Activated CD8-positive, alpha-beta memory T cell treated with anti-CD3 and anti-CD28 coated beads for 24 hours (primary cell): ENCODE measurements at places on chromosomes 1 and 21.

GRCh38 chr1:151939779-151940178, 30.5 kb upstream of the THEM4 start:
- DNase-seq, result no peak

- DNase-seq, result peak; percentile 82
These were observed 8.7 kb upstream of the COL6A1 start for GRCh38 chr21:45972716-45973474.

DNA sequence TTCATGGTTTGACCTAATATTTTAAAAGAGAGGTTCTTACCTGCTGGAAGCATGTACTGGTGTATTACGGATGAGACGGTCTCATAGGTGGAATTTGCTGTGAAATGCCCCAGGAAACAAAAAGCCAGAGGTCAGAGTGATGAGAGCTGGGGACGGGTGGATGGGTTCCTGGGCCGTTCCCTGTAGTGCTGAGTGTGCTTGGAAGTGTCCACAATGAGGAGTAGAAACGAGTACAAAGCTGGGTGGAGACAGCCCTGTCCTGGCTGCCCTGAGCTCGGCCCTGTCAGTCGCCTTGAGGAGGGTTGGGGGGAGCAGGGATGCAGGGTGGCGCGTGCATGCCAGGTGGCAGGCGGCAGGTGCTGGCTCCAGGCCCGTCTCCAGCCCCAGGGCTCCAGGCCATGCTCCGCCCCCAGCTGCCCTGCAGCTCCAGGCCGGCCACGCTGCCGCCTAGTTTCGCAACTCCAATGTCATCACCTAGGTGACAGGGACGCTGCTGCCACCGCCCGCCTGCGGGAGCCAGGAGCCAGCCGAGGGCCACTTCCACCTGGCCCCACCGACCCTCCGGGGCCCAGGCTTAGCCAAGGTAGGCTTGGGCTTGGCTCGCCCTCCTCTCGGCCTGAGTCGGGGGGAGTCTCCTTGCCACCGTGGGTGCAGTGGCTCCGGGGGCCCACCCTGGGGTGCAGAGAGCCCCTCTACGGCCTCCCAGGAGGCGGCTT, 16.4 kb downstream of the TP73 start:
- no peak for DNase-seq

- no peak for DNase-seq
These were observed 60.8 kb downstream of the FAM163A start for GRCh38 chr1:179803918-179804317.

GRCh38 chr1:190852611-190853010, 374.9 kb upstream of the BRINP3 start:
- DNase-seq, result no peak

- DNase-seq, result no peak
These were observed 24.7 kb upstream of the MYCL start for GRCh38 chr1:39926343-39926793.

DNA sequence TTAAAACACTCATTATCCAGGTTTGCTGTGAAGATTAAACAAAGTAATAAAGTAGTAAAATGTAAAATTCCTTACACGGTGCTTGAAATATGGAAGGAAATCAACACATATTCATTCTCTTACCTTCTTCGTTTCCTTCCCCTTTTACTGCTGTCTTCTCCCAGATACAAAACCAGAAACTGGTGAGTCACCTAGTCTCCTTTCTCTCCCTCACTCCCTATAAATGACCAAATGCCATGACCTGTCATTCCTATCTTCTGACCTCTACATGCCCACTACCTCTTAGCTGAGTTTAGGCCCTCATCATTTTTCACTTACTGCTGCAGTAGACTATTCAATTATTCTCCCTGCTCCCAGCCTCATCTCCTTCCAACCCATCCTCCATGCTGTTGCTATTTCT, 4.3 kb upstream of the NR1I3 start:
- DNase-seq, result no peak

DNA sequence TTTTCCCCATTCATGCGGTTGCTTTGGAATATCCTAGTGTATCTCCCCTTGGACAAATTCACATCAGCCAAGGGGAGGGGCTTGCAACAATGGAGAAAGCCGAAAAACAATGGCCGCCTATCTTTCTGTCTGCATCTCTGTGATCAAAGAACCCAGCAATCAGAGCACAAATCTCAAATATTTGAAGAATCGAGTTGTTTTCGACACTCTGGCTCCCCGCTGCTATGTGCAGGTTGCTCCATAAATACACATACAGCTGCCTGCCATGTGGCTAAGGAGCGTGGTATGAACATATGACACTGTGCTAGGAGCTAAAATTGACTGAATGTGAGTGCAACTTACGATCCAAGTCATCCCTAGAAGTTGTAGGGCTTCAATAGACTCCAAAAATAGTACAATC, 8.5 kb downstream of the CFHR4 start:
- no peak for DNase-seq

GRCh38 chr1:100921110-100921706, 25.3 kb downstream of the SLC30A7 start:
- no peak for DNase-seq

DNA sequence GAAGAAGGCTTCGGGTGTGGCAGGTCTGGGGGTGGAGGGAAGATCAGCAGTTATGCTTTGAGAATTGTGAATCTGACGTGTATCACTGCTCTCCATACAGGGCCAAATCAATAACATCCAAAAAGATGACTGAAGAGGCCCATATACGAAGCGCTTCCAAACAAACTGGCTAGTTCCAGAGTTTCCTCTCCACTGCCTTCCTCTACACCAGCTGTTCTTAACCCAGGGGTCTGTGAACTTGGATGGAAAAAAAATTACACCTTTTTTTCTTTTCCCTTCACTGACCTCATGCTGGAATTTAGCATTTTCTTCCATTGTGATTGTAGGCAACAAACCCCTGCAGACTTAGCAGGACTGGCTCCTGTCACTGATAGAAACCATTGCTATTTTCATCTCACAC, 77.1 kb upstream of the NBL1 start:
- no peak for DNase-seq

DNA sequence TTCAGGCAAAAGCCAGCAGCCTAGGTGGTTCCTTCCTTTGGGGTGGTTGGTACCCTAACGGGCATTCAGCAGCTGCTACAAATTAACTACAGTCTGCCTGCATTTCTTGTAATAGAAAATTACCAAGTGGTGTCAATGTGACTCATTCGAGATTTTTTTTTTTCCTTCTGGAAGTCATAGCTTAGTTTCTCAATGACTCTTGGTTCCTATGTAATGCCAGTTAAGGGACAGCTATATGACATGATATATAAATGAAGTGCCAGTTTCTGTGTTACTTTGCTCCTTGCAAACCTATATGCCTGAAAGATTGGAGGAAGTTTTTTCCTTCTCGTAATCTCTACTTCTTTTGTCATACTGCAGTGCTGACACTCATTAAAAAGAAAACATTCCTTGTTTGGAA, 2.6 kb downstream of the MGST3 start:
- DNase-seq, result no peak

- no peak for DNase-seq
These were observed 10.2 kb downstream of the YBX1 start for GRCh38 chr1:42692461-42692860.

- no peak for DNase-seq
These were observed 60.1 kb upstream of the NEK2 start for GRCh38 chr1:211735208-211736170.

DNA sequence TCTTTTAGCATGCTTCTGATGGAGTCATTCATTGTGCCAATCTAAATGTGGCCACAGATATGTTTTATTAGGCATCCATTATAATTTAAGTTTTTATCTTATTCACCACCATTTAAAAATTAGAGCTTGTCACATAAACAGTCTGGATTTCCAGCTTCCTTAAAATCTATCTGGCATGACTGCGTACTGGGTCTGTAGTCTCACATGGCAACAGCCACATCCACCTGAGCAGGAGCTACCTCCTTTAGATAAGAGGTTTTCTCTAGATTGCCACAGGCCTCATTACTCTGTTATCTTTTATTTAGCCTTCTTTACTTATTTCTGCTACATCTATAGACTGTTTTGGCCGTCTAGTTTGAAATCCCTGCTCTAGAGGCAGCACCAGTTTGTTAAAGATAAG, 29.1 kb downstream of the B3GALT2 start:
- DNase-seq, result no peak

DNA sequence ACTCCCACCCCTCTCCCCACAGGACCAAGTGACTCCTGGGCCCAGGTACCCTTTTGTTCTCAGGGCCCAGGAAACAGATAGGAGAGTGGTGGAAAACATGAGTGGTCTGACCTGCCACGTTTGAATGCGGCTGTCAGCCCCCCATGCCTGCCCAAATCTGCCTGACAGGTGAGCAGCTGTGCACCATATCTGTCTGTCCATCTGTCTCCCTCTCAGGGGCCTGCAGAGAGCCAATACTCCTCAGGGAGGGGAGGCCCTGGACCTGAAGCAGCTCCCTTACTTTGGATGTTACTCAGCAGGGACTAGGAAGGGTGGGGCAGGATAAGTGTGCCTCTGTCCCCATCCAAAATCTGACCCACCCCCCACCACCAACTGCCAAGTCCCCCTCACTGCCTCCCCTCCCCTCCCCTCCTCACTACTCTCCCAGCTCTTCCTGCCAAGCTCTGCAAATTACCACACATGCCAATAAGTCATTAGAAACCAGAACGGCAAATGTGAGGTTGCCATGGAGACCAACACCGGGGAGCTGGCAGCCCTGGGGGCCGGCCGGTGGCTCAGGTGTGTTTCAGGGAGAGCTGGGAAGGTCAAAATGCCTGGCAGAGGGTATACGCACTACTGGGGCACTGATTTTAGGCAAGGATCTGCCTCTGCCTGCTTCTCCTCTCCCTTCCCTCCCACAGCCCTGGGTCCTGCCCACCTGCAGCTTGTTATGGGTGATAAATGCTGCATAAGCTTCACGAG, 11.5 kb downstream of the LRRN2 start:
- DNase-seq, result no peak

- DNase-seq, result no peak
These were observed 4.7 kb upstream of the ECE1 start for GRCh38 chr1:21295002-21295401.

DNA sequence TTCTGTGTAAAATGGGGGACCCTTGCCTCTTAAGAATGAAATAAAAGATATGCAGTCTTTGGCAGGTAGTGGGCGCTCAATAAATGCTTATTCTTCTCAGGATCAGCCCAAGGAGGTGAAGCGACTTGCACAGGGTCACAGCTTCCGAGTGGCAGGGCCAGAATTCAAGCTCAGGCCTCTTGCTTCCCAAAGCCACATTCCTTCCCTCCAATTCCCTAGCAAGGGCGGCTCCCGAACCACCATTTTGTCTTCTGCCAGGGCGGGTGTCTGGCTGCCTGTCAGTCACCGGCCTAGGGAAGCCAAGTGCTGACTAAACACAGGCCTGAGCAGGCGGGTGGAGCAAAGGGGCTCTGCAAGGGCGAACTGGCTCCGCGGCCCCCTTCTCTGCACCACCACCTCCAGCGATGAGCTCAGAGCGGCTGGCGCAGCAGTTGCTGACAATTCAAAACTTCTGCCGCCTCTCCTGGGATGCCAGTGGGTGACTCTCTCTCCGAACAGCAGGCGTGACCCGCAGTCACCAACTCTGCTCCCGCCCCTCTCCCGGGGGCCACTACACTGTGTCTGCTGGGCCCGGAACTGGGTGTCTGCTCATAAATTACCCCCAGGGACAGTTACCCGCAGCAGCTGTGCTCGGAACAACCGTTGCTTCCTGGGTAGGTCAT, 10.8 kb downstream of the GPR3 start:
- peak; percentile 78 for DNase-seq

DNA sequence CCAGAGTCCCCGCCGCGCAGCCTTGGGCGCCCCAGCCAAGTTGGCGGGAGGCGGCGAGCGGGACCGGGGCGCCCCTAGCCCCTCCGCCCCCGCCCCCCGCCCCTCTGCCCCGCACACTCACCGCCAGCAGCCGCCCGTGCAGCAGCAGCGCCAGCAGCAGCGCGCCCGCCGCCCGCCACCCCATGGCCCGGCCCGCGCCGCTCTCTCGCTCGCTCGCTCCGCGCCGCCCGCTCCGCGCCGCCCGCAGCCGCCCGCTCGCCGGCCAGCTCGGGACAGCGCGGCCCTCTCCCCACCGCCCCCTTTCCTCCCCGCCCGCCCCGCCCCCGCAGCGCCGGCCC, at the start of gene HSPG2:
TSS of gene HSPG2 (minus strand) at position 277 of the 338 bp plus-strand sequence. CDS start at position 184, 93 bp downstream.
- DNase-seq, result no peak

GRCh38 chr21:46295177-46295770, 9.1 kb downstream of the YBEY start:
- DNase-seq, result no peak

- peak; percentile 77 for DNase-seq
These were observed 16.9 kb downstream of the CAPZB start for GRCh38 chr1:19468397-19468956.

GRCh38 chr1:111448482-111448917, 556 bp downstream of the WDR77 start:
- DNase-seq, result no peak

DNA sequence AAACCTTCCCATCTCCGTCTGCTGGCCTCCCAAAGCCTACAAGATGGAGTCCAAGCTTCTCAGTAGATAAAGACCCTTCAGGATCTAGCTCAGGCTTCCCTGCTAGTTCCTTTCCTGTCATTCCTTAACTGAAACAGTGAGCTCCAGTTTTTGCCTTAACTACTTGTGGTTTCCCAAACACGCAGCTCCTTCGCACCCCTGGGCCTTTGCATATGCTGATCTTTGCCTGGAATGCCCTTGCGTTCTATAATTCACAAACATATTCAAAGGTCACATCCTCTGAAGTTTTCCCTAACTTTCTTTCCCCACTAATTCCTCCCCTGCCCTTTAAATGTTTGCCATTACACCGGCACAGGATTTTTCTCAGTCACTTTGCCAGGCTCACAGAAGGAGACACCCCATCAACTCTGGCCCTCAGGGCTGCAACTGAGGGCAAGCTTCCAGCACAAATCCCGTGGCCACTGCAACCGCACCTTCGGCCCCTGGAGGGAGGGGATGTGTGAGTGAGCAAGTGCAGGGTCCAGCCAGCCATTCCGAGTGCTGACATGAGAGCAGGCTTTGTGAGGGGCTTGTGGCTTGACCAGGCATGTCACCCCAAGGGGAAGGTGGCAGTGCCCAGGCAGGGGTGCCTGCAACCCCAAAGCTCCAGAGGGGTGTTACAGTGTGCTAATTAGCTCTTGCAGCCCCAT, 41.3 kb downstream of the RAB3B start:
- no peak for DNase-seq

GRCh38 chr21:38234395-38235142, 22.2 kb upstream of the KCNJ15 start:
- no peak for DNase-seq

DNA sequence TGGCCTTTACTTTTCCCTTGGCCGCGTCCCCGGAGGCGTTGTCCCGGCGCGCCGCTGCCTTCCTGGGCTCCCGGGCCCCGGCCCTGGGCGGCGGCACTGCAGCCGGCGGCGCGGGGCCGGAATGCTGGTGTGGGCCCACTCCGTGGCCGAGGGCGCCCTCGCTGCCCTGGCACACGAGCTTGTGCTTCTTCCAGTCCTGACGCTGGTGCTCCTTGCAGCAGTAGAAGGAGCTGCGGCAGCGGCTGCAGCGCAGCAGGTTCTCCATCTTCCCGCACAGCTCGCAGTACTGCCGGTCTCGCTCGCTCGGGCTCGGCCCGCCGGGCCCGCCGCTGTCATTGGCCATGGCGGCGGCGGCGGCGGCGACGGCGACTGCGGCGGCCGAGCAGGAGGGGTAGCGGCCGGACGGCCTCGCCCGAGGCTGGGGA, 529 bp downstream of the EGLN1 start:
- no peak for DNase-seq
